ENCODE measurements at places on chromosomes 13 and 19. TPM values are rescaled to one million over a fixed set of nuclear protein-coding genes. Genes with fewer than 3 reads are reported as not detected.

Gene APOC1
- 17.3 TPM for total RNA-seq

- DNase-seq: no peak
Measured at GRCh38 chr19:2569596-2570465, 93.9 kb downstream of the GADD45B start.

GRCh38 chr19:3359015-3359918, 7.1 kb upstream of the NFIC start:
- peak; percentile 47 for DNase-seq

- DNase-seq: no peak
Measured at GRCh38 chr13:110341445-110342244, 34.6 kb downstream of the COL4A2 start.

DNA sequence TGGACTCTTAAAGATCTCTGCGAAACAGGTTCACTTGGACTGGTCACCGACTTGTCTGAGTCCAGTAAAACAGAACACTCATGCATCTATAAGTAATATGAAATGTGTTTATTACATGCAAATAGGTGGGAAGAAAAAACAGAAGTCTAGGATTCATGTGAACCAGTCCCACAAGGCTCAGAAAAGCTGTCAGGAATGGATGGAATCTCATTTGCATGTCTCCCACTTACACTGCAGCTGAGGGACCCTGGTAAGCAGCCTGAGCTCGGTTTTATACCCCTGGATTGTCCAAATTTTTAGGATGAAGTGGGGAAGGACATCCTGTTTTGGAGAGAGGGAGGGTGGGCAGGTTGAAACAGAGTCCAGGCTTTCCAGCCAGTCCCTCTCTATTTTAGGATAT, 1545.1 kb upstream of the PCDH20 start:
- DNase-seq: no peak

Gene FXYD3
- total RNA-seq: not detected

- no peak for DNase-seq
Measured at GRCh38 chr19:329876-330275, 14.7 kb downstream of the MIER2 start.

DNA sequence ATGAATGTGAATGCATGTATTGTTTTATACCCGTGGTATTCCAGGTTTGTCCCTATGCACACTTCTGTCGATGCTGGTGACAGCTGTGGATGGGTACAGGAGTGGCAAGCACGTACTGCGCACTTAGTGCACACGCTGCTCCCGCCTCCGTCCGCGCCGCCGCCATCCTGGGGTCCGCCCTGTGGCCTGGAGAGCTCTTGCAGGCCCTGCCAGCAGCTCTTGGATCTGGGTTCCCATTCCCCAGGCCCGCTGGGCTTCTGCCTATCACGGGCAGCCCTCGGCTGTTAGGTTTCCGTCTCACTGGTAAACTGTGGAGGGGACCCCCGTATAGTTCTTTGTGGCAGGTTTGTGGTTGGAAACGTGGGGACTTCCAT, 4.0 kb downstream of the GNA11 start:
- DNase-seq: no peak

GRCh38 chr13:100563779-100564178, 24.8 kb downstream of the GGACT start:
- no peak for DNase-seq

- peak; percentile 31 for DNase-seq
Measured at GRCh38 chr13:95643571-95643935, 953 bp downstream of the DZIP1 start.

Gene LRRC4B
- total RNA-seq: 6.3 TPM

DNA sequence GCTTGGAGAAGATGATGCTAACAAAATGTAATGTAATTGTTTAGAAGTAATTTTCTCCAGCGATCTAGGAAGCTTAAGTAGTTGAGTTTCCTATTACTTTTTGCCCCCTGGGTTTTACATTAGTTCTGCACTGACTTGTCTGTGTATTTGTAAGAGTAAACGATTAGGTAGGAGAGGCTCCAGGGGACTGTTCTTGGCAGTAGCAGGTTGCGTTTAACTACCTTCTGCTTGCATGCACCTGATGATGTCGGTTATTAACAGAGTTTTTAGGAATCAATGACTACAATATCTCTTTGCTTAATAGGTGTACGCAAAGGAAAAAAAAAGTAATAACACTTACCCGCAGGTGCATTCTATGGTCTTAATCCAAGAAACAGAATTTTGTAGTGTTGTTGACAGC, 18.3 kb upstream of the UGGT2 start:
- DNase-seq: no peak

GRCh38 chr13:79456051-79456450, 24.9 kb upstream of the NDFIP2 start:
- DNase-seq: no peak
